Muscle of arm (tissue), 14 donors: ENCODE measurements at places on chromosomes 13 and 19.
A peak's percentile ranks its signal among the peaks of the same experiment; 100 is the strongest.

DNA sequence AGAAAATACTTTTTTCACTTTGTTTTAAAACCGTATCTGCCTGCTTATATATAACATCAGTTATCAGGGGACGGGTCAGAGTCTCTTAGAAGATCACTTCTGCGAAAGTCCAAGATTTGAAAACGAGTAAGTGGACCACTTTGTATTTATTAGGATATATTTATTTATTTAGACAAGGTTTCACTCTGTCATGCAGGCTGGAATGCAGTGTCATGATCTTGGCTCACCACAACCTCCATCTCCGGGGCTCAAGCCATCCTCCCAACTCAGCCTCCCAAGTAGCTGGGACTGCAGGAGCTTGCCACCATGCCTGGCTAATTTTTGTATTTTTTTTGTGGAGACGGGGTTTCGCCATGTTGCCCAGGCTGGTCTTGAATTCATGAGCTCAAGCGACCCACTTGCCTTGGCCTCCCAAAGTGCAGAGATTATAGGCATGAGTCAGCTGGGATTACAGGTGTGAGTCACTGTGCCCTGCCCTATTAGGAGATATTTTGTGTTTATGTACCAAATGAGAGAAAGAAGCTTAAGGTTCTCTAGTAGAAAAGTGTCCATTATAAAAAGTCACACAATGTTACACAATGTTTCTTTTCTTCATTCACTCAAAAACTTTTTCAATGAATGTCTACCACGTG, 39.5 kb downstream of the RASL11A start:
- no peak for DNase-seq

DNA sequence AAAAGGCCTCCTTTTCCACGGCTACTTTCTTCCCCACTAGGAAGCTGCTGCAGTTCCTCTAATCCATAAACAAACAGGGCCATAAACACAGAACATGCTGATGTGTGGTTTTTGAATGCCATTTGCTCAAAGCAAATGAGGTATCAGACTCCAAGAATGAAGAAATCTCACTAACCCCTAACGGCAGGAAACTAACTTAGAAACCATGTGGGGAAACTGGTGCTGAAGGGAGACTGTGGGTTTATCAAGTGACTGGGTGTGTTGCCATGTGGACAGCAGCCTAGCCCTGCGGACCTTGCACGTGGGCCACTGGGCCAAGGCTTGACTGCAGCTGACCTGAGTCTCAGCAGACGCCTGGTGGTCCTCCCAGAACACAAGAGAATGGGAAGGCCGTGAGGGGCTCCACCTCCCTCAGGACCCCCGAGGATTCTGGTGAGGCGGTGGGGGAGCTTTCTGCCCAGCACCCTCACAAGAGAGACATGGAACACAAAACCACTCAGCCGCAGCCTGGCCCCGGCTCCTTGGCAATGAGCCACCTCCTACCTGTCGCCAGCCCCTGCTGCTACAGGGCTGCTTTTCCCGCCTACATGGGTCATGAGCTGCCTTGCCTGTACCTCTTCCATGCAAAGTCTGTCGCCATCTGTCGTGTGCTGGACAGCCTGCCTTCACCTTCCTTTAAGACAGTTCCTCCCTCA, 10.6 kb downstream of the SLC15A1 start:
- no peak for DNase-seq

DNA sequence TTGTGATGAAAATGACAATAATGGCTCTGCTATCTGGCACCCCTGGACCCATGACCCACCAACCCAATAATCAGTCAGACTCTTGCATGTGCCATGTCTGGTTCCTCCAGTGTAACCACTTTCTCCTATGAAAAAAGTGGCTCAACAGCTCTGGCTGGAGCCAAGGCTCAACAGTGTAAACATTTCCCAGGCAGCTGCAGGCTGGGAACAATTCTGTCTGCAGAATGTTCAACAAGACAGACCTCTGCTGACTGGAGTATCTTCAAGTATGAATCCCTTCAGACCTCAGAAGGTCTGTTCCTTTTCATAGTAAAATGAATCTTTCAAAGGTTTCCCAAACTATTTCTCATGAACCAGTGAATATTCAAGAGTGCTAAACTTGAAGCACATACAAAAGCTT, 410.1 kb upstream of the HTR2A start:
- DNase-seq, result no peak

GRCh38 chr19:7230826-7231225, 63.4 kb downstream of the INSR start:
- DNase-seq, result peak; percentile 48

- DNase-seq, result peak; percentile 87
Observed at GRCh38 chr19:17539238-17540117, 16.0 kb upstream of the COLGALT1 start.

GRCh38 chr19:45020071-45020470, 18.8 kb upstream of the CLASRP start:
- no peak for DNase-seq

GRCh38 chr19:44164327-44164672, 600 bp upstream of the ZNF226 start:
- DNase-seq, result no peak

DNA sequence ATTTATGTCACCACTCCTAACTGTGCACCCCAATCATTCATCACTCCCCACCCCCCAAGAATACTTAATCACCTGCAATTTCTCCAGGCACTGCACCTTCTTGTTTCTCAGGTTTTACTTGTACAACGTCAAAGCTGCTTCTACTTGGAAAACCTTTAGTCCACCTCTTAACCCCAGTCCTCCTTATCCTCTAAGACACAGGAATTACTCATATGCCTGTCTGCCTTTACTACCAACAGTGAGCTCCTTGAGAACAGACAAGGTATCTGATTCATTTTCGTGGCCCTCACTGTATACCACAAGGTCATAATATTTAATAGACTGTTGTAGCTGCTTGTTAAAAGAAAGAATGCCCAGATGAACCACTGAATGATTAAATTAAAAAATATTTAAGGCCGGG, 21.0 kb upstream of the NDFIP2 start:
- no peak for DNase-seq

GRCh38 chr13:111517641-111518010, 197.2 kb downstream of the TEX29 start:
- DNase-seq, result no peak

- DNase-seq, result peak; percentile 44
Observed at GRCh38 chr13:62320129-62321108, 904.8 kb upstream of the PCDH20 start.

- DNase-seq, result no peak
Observed at GRCh38 chr19:8700956-8701355, 2.4 kb upstream of the ACTL9 start.

DNA sequence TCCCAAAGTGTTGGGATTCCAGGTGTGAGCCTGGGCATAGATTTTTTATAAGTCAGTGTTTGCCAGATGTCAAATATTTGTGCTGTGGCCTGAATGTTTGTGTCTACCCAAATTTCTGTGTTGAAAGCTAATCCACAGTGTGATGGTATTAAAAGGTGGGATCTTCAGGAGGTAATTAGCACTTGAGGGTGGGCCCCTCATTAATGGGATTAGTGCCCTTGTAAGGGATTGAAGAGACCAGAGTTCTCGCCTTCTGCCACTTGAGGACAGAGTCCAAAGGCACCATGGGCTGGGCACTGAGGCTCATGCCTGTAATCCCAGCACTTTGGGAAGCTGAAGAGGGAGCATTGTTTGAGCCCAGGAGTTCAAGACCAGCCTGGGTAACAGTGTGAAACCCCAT, 9.7 kb upstream of the FBXO17 start:
- no peak for DNase-seq

- DNase-seq, result no peak
Observed at GRCh38 chr13:40508767-40509342, 157.6 kb downstream of the FOXO1 start.

- DNase-seq, result no peak
Observed at GRCh38 chr19:8352134-8352827, 9.2 kb upstream of the KANK3 start.

DNA sequence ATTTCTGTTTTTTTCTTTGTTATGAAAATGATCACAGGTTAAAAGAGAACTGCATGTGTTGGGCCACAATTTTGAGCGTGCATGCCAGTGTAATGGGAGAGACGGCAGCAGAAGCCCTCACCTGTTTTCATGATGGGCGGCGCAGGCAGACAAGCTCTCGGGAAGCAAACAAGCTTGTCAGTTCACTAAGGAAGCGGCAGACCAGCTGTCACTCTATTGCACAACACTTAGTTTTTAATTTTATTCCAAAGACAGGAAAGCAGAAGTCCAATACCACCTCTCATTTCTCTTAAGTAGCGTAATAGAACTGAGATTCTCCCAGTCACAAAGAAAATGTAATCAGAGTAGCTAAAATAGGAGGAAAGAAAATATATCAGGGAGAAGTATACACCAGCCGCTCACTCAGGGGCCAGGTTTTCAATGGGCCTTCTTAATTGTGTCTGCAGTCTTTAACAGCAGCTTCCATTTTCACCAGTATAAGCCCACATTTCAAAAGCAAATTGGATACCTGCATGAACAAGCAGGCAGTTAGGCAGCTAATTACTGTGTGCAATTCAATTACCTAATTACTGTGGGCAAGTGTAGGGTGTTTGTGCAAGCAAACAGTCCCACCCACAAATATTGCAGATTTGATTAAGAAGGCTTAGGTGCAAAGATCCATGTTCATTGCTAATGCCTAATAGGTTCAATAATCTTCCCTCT, 711.4 kb downstream of the DIAPH3 start:
- DNase-seq, result no peak

DNA sequence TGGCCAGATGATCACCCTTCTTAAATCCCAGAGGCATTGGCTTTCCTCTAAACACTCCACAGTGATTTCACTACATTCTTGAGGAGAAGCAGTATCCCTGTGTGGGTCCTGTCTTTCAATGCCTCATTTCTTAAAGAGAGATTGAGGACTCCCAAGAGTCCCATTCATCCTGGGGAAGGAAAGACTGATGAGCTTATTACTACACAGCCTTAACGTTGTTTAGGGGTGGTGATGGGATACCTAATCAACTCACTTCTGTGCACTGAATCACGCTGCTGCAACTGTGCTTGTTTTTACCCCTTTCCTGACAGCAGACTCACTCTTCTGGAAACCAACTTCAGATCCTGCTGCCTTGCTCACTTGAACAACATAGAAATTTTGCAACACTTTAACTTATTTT, 203.1 kb downstream of the RGCC start:
- DNase-seq, result no peak

GRCh38 chr19:35445826-35446593, 2.0 kb upstream of the FFAR2 start:
- DNase-seq, result no peak

- peak; percentile 67 for DNase-seq
Observed at GRCh38 chr19:36771261-36772231, 1.1 kb downstream of the ZNF850 start.

GRCh38 chr13:20370815-20371421, 138.8 kb upstream of the GJB6 start:
- no peak for DNase-seq

DNA sequence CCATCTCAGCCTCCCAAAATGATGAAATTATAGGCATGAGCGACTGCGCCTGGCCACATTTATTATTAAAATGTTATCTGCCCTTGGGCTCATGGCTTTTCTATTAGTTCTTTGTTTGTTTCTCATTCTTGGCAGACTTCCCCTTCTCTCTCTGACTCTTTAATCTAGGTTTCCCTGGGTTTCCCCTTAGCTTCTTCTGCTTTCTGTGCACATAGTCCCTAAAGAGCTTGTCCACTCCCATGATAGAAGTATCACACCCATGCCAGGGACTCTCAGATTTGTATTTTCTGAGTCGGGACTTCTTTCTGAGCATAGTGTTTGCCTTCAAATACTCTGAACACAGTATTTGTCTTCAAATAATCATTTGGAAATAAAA, 38.6 kb upstream of the ITM2B start:
- peak; percentile 7 for DNase-seq

DNA sequence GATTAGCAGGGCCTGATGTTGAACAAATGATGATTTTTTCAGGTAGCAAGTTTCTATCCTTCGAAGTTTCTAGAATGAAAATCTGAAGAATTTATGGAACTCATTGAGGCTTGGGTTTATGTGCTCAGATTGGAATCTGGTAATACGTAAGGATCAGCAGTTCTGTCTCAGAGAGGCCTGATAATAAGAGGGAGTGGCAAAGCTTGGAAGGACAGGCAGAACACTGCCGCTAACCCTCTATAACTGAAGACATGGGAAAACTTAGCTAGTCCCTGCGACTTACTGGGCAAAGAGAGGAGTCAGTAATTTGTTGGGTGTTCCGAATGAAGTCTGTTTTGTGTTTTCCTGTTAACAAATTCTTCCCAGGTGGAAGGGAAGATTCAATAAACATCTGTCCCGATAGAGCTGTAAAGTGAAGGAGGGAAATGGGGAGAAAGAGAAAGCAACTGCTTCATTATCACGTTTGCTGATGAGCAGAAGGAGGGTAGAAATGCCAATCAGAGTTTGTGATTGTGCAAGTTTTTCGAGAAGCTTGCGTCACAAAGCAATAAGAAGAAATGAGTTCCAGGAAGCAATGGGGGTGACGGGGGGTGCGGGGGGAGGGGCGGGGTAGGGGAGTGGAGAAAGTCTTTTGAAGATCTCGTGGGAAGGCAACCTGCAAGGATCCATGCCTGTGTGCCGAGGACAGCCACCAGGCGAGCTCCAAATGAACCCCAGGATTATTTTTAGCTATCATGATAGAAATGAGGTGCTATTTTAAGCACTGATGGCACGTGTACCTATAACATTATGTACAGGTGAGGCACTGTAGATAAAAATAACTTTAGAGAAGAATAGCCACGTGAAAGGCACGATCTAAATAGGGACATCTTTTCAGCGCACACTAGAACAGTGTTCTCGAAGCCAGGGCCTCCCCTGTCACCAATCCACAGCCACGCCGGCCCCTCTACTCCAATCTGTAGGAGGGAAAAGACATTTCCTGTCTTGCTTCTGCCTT, 224.1 kb downstream of the FGF9 start:
- no peak for DNase-seq

GRCh38 chr19:17692566-17692965, 4.4 kb upstream of the UNC13A start:
- no peak for DNase-seq

GRCh38 chr13:93811071-93811737, 584.6 kb downstream of the GPC6 start:
- DNase-seq, result no peak

- DNase-seq, result no peak
Observed at GRCh38 chr19:49890349-49891311, 6.1 kb downstream of the IL4I1 start.

DNA sequence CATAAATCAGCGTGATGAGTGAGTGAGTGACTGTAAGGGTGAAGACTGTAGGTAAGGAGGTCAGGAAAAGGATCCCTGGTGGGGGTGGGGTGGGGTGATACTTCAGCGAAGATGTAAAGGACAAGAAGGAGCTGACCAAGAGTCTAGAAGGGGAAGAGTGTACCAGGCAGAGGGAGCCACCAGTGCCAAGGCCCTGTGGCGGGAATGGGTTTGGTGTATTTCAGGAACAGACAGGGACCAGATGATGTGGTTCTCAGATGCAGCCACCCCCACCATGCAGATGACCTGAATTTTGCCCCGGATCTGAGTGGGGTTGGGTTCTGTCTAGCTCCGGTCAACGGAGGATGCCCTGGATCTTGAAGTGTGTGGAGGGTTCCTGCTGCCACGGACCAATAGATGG, 30.1 kb upstream of the SLC7A10 start:
- DNase-seq, result no peak

- no peak for DNase-seq
Observed at GRCh38 chr19:681029-682019, 5.1 kb downstream of the FSTL3 start.
